ENCODE measurements at places on chromosomes 3 and 15.

- DNase-seq = peak; percentile 91
Observed at GRCh38 chr3:37453393-37454389, 279.3 kb upstream of the LRRFIP2 start.

GRCh38 chr15:87818756-87819155, 437.8 kb downstream of the NTRK3 start:
- DNase-seq = no peak

- DNase-seq = no peak
Observed at GRCh38 chr3:77539677-77540076, 499.8 kb downstream of the ROBO2 start.

- DNase-seq = no peak
Observed at GRCh38 chr15:76057332-76058000, 2.3 kb upstream of the TMEM266 start.

- no peak for DNase-seq
Observed at GRCh38 chr3:121488628-121489027, 57.2 kb downstream of the POLQ start.

DNA sequence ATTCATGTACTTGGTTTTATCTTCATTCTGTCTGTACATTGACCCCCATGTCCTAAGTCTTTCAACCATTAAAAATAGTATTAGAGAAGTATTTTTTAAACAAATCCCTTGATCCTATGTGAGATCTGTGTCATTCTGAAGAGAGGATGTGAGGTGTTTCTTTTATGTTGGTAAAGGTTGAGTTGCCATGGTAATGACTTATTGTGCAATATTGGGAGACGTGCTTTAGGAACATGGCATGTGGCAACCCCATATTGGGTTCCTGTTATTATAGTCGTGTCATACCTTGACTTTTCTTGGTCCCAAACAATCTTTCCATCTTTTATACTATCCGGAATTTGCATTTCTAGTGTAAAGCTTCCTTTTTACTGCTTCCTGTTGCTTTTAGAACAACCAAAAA, 203.1 kb downstream of the KCNAB1 start:
- no peak for DNase-seq

GRCh38 chr3:13217736-13218540, 144.7 kb upstream of the IQSEC1 start:
- peak; percentile 91 for DNase-seq

DNA sequence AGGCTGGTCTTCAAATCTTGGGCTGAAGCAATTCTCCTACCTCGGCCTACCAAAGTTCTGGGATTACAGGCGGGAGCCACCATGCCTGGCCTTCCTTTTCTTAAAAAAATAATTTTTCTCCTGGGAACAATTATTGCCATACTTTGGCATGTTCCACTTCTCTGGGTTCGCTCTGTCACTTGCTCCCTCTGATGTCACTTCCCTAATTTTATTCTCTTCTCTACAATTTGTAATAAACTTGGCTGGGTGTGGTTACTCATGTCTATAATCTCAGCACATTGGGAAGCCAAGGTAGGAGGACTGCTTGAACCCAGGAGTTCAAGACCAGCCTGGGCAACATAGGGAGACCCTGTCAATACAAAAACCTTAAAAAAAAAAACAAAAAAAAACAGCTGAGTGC, 6.1 kb upstream of the IMPDH2 start:
- no peak for DNase-seq

- peak; percentile 63 for DNase-seq
Observed at GRCh38 chr3:131704098-131704497, 201.3 kb upstream of the MRPL3 start.

GRCh38 chr3:105118905-105119304, 247.8 kb upstream of the ALCAM start:
- DNase-seq = no peak

- peak; percentile 80 for DNase-seq
Observed at GRCh38 chr3:126986001-126986400, 3.1 kb downstream of the PLXNA1 start.

DNA sequence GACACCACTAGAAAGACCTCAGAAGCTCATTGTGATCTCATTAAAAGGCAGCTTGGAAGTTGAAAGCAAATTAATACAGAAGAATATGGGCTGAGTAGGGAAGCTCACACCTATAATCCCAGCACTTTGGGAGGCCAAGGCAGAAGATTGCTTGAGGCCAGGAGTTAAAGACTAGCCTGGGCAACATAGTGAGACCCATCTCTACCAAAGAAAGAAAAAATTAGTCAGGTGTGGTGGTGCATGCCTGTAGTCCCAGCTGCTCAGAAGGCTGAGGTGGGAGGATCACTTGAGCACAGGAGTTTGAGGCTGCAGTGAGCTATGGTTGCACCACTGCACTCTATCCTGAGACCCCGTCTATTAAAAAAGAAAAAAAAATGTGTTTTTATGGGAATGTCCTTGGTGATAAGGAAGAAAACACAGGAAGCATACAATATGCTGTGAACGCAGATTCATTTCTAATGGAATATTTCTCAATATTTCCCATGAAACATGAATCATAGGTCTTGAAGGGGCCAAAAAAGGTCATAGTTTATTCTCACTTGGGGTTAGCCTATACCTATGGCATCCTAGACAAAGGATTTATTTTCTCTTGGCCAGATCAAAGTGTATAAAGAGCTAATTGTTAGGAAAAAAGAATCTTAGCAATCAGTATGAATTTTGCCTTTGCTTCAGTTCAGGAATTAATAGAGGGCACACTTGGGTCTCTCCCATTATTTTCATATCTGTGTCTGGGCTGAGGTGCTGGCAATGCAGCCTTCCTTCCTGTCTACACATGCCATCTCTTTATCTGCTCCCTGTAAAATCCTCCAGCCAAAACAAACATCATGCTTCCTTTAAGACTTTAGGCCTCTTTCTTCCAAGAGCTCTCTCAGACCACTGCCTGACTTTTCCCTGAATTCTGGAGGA, 98.2 kb downstream of the FNDC3B start:
- peak; percentile 67 for DNase-seq

DNA sequence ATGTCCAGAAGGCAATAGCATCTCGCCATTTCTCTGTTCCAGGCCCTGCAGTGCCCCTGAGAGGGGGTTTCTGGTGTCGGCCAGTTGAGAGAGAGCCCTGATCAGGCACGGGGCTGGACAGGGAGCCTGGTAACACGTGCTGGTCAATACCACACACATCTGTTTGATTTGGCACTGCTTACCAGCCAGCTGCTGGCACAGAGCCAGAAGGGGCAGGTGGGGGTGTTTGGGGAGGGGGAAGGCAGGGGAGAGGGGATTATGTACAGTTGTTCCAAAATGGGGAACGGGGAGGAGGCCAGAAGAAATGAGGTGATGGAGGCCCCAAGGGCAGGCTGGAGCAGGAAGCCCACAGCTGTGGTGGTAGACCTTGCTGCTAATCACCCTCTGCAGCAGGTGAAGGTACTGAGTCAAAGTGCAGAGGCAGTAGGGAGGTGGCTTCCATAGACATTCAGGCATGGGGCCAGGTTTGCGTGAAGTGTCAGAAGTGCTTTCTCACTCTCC, 153.5 kb upstream of the LPP start:
- DNase-seq = no peak

DNA sequence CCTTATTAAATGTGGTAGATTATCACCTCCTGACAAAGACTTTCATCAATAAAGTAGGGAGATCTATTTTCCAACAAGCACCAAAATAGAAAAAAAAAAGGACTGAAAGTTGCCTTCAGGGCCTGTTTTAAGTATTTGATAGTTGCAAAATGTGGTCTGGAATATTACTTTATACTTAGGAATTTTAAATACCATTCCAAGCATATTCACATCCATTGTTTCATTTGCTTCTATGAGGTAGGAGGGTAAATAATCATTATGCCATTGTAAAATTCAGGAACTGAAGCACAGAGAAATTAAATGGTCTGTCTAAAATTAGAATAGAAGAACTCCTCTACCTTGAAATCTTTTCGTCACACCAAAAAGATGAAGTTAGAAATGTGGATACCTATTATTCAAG, 110.0 kb downstream of the TMCC1 start:
- DNase-seq = no peak

DNA sequence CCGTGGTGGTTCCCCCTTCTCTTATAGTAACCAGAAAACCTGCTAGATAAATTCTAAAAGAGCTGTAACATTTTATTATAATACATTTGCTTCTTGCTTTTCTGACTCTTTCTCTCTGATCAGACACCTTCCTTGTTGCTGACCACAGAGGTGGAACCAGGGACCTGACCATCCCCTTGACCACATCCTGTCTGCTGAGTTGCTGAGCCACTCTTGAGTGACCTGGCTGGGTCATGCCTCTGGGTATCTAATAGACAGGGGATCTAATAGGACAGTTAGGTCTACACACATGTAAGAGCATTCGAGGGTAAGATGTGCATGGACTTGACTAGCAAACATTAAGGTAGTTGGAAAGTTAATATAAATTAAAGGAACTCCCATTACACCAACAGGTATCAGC, 22.8 kb upstream of the TRIM59 start:
- DNase-seq = no peak

DNA sequence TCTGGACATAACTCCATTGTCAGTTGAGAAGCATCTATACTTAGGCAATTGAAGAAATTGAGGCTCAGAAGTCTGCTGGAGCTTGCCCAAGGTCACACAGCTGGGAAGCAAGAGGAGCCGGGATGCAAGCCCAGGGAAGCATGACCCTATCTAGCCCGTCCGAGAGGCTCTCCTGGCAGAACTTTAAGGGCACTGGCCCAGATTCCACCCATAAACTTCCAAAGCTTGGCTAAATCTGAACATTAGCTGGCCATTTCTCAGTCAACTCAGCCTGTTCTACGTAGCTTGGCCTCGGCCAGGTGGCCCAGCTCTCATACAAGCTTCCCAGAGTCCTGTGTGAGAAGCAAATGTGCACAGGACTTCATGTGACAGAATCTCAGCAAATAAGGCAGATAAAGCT, 75.8 kb downstream of the LRIG1 start:
- DNase-seq = no peak

DNA sequence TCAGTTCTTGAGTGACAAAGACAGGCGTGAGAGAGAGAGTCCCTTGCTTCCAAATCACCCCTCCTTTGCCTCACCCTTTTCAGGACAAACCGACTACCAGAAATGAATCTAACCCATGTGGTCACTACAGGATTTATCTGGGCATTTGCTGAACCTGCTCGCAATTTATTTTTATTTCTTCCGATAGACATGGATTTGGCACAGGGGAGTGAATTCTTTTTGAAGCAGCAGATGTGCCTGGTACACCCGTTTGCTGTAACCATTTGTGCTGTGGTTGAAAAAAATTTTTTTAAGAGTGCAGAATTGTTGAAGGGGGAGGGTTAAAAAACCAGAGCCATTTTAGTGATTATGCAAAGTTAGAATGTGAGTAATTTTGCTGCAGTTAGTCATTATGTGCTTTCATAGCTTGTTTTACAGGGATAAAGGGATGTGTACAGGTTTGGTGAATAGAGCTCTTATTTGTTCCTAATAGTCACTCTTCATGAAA, 442.0 kb downstream of the LPP start:
- no peak for DNase-seq

DNA sequence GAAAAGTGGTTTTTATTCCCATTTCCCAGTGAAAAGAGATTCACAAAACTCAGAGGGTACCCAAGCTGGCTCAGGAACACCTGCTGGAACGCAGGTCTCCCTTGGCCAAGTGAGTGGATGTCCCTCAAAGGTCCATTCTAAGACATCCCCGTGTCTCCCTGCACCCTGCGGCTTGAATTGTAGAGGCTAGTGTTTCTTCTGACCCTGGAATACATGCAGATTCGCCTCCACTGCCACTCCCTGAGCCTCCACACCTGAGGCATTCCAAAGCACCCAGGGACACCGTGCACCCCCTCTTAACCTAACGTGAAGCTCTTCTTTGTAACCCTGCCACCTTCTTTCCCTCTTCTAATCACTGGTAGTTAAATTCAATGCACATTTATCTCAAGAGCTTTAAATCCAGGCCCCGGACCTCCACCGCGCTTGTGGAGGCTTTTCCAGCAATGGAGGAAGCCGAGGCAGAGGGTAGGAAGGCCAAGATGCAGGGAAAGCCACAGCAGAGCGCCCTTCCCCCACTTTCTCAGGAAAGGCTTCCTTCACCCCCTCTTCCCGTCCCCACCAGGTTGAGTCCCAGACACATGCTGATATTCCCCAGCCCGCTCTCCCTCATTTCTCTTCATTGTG, 590 bp upstream of the ITGA11 start:
- DNase-seq = no peak

DNA sequence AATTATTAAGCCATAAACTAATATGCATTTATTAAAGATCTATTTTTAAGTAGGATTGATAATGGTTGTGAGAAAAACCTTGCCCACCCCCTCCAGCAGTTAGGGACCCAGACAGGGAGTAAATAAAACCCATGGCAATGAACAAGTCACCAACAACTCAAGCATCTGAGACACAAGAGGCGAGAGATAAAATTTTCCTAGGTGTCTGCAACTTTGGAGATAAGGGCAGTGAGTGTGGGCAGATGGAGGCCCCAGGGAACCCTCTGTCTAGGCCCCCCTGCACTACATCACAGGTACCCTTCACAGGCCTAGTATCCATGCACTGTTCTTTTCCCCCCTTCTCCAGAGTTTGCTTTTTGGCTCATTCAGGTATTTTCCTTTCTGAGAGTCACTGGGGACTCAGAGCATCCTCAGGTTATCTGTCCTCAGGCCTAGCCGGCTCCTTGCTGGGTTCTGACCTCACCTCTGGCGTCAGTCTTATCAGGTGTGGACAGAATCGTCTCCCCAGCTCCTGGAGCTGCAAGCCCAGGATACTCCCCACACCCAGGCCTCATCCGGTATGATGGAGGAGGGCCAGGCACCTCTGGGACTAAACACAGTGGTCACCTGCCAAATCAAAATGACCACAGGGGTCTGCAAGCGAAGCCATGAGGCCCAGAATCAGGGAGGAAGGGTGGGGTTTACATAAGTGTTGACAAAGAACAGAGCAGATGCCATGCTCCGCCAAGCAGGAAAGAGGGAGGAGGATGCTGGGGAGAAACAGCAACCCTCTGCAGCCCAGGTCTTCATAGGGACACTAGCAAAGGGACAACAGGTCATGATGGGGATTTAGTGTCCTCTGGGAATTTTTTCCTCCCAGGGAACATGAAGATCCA, 50.4 kb downstream of the CCNL1 start:
- DNase-seq = no peak

- DNase-seq = no peak
Observed at GRCh38 chr15:87209891-87210689, 1046.4 kb downstream of the NTRK3 start.

DNA sequence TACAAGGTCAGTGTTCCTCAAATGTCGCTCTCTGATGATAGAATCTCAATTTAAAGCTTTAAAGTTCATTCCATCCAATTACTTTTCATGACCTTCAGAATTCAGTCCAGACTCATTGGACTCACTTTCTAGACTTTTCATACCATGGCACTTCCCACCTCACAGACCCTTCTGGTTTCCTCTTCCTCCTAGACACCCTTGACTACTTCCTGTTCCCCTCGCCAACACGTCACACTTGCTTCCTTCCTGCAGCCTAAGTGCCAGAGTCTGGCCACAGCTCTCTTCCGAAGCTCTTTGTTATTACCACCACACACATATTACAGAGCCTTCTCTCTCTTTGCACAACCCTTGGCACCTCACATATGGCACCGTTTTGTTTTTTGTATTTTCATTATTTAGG, 59.1 kb upstream of the UMPS start:
- no peak for DNase-seq

DNA sequence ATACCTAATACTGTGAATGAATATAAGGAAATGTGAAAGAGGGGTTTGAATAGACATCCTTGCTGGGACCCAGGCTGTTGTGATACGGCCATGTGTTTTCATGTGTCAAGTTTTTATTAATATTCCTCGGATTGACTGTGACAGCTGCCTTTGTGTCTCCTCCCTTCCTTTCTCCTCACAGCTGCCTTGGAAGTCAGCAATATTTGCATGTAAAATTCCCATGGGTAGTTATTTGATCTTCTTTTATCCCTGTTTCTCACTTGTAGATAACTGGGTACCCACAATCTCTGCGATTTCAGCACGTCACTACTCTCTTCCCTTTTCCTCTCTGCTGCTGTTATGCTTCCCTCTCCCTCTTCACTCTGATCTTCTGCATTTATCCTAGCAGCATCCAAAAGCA, 9.4 kb downstream of the GPR156 start:
- DNase-seq = no peak

All from islet precursor cell (in vitro differentiated cells).